ENCODE measurements at places on chromosomes 5 and 9. TPM values are rescaled to one million over a fixed set of nuclear protein-coding genes. Genes with fewer than 3 reads are reported as not detected.

PTAR1 gene
- total RNA-seq: 19.9 TPM

SHROOM1 gene
- 15.6 TPM for total RNA-seq

DEPDC1B gene
- total RNA-seq: 11.9 TPM

SLC36A2 gene
- not detected for total RNA-seq

TRPM6 gene
- not detected for total RNA-seq

WNT8A gene
- total RNA-seq: not detected

DMRT3 gene
- total RNA-seq: not detected

TMED7 gene
- 117 TPM for total RNA-seq

LRRC70 gene
- total RNA-seq: not detected

BTNL3 gene
- total RNA-seq: not detected

RBM18 gene
- total RNA-seq: 10.4 TPM

DMRT1 gene
- total RNA-seq: 0.58 TPM

MORN5 gene
- not detected for total RNA-seq

HSPB3 gene
- total RNA-seq: not detected

ZDHHC12 gene
- total RNA-seq: 122 TPM
